ENCODE measurements at places on chromosomes 11 and 22.

GRCh38 chr11:79040348-79040747 lies 400.5 kb downstream of the TENM4 start:
- peak; percentile 37 for DNase-seq

- no peak for DNase-seq
These were observed 220.9 kb downstream of the BRD1 start for GRCh38 chr22:49606562-49607290.

DNA sequence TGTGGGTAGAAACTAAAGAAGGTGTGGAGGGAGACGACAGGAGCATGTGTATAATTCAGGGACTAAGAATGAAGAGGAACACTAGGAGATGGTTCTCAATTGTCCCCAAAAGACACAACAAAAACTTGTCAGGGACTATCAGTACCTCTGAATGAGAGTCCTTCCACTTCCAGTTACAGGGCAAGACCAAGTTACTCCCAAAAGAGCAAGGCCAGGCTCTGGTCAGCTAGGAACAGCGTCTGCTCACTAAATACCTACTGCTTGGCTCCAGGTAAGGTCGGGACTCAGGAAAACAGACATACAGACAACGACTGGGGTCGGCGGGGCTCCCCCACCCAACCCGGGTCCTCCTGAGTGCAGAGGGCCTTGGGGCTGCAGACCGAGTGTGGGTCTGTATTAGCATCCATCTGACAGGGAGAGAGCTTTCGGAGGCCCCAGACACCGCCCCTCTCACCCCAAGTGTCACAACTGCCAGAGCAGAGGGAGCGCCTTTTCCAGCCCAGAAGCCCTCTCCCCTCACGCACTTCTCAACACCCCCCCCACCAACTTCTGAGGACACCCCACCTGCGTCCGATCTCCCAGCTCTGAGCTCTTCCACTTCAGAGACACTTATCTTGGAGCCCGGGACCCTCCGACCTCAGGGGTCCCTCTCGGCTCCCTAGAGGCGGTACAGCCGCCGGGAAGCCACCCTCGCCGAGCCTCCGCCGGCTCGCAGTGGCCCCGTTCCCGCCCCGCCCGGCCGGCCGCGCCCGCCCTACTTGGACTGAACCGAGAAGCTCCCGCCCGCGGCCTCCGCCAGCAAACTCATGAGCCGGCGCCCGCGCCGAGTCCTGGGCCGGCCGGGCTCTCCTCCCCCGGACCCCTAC lies 522 bp downstream of the RHOG start:
- no peak for DNase-seq

DNA sequence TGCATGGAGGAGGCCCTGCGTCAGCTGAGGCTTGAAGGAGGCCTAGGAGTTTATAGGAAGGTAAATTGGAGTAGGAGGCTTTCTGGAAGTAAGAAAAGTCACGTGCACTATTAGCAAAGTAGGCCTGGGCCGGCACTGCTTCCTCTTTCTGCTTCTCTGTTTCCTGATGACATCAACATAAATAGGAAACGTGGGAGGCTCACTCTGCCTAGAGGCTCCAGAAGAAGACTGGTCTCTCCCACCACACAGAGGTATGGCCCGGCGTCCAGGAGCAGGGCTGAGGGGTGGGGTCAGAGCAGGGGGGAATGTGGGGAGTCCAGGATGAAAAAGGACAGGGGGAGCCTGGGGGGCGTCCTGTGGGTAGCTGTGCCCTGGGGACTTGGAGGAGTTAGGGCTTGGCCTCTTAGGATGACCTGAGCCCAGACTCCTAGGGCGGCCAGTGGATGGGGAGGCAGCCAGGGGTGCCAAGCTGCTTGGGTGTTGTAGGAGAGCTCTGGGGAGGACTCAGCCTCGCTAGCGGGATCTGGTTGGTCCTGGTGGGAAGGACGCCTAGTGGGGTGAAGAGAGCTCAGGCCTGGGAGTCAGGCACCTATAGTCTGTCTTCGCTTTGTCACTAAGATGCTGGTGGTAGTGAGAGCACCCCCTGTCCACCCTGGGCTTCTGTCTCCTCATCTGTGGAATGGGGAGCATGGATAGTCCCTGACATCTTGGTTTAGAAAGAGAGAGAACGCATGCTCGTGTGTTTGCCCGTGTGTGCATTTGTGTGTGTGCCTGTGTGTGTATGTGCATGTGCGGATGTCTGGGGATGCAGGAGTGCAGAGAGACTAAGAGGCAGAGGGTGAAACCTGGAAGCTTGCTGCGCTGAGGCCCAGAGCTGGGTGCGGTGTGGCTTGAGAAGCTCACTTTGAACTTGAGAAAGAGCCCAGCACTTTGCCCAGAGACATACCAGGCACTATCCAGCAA lies at the start of gene CSF2RB:
Gene CSF2RB (plus strand): TSS at position 202 of the 963 bp plus-strand sequence. CDS start 8,580 bp downstream, outside the sequence.
- no peak for DNase-seq

GRCh38 chr11:130473056-130473794 lies 24.8 kb downstream of the ADAMTS15 start:
- DNase-seq: no peak

GRCh38 chr11:43567396-43567975 lies 113.1 kb upstream of the HSD17B12 start:
- DNase-seq: peak; percentile 36

DNA sequence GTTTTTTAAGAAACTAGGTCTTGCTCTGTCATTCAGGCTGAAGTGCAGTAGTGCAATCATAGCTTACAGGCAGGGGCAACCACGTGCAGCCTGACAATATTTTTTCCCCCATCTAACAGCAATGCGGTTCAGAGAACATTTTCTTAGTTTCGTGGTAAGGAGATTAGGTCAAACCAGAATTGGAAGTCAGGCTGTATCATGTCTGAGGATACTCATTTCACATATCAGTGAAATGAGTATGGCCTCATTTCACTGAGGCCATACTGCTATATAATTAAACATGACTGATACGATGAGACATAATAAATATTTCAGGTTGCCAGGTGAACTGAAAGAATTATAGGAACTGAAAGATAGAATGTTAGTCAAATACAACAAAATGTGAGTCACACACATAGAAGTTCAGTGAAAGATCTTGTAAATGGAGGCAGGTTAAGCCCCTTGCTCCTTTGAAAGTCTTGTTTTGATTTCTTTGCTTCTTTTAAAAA lies 32.5 kb upstream of the IZUMO1R start:
- DNase-seq: no peak

- DNase-seq: no peak
These were observed 5.2 kb downstream of the SLC25A17 start for GRCh38 chr22:40813912-40814315.

- no peak for DNase-seq
These were observed 9.3 kb downstream of the ARHGEF17 start for GRCh38 chr11:73317373-73317772.

DNA sequence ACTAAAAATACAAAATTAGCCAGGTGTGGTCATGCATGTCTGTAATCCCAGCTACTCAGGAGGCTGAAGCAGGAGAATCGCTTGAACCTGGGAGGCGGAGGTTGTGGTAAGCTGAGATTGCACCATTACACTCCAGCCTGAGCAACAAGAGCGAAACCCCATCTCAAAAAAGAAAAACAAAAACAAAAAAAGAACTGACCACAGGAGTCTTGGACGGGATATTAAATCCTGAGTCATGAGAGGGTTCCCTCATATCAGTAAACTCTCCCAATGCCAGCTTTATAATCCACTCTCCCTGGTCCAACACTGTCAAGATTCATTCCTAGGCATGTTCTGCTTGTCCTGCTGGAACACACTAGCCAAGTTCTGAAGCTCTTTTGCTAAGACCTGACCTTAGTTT lies 61.5 kb upstream of the EP300 start:
- no peak for DNase-seq

DNA sequence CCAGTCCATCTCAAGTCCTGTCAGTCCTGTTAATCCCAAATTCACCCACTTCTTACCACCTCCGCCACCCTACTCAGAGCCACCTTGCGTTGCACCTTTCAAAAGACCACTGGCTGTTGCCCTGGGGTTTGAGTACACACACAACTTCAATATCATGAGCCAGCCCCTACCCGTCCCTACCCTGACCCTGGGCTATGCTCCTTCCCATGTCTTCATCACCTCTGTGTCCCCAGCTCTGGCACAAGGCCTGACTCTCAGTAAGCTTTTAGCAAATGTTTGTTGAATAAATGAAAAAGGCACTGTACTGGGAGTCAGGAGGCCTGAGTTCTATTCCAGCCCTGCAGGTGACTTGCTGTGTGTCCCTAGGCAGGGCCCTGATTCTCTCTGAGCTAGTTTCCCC lies 26.5 kb downstream of the OTOG start:
- no peak for DNase-seq

- DNase-seq: no peak
These were observed 1.5 kb downstream of the DGKZ start for GRCh38 chr11:46348566-46349401.

DNA sequence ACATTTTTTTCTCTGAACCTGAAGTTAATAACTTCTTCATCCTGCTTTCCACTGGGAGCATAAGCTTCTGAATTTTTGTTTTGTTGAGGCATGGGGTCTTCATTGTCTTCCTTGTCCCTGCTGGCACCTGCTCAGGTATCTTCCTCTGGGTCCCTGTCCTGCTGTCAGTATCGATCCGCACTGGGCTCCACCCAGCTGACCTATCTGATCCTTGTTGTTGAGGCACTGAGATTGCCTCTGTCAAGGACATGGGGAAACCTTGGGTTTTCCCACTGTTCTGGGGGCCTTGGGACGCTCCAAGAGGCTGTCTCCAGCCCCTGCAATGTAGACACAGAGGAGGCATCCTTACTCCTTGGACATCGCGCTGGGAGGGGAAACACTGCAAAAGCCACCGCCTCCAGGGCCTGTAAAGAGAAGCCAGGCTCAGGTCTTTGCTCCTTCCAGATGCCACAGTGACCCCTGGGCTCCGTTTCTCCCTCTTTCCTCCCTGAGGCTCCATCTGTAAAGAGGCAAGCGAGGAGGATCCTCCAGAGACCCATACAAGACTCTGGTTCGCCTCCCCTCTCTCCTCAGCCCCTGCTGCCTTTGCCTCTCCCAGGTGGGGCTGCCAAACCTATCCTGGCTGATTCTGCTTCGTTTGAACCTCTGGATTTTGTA lies 8.6 kb upstream of the RBFOX2 start:
- no peak for DNase-seq

DNA sequence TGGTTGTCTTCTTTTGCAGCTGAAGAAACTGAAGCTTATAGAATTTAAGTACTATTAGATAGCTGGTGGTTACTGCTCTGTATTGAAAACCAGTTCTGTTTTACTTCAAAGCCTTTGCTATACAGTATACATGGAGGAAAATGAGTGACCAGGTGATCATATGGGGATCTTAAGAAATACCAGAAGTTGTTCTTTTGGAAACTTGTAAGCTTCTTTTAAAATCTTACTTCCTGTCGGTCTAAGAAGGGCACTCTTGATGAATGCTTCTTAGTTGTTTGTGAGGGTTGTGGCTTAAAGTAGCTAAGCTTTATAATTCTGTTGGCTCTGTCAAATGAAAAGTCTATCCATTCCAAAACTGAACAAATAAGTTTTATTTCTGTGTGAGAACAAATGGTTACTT lies 55.2 kb downstream of the PDE3B start:
- DNase-seq: no peak

GRCh38 chr11:123330948-123331347 lies 99.1 kb upstream of the GRAMD1B start:
- no peak for DNase-seq

DNA sequence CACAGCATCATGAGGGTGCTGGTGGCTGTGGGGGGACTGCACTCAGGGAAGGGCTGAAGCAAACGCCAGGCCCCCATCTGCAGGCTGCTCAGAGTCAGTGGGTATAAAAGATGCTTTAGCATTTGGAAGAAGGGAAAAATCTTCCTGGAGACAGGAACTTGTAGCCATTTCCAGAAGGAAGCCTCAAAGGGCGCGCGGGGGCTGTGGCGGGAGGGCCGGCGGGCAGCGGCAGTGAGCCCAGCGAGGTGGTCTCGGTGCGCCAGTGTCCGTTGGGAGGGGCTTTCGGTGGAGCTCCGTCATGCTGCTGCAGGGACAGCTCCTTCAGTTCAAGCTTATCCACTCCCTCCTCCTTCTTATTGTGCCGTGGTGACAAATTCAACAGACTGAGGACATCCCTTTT lies 63.0 kb upstream of the PITPNB start:
- no peak for DNase-seq

GRCh38 chr22:44927463-44928135 lies 82.2 kb downstream of the PHF21B start:
- DNase-seq: no peak

DNA sequence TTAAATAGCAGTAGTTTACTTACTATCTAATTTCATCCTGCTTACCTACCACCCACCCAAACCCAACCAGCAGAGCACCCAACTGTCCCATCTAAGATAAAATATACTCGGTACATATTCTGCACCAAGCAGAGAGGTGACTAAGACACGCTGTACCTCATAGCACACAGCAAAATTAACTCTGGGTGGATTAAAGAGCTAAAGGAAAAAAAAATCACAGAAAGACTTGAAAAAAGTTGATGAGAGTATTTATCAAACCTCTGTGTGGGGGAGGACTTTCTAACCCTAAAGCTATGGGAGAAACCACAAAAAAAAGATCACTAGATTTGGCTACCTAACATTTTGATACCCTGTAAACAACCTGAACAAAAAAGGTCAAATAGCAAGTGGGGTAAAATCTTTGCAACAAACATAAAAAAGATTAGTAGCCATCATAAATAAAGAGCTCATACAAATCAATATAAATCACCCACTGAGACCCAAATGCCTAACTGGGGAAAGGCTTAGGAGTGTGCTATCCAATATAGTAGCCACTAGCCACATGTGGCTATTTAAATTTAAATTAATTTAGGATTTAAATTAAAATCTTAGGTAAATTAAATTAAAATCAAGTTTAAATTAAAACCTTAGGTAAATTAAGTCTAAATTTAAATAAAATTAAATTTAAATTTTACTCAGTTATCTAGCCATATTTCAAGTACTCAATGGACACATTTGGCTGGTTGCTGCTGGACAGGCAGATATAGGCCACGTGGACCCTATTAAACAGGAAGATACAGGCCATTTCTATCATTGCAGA lies 25.6 kb upstream of the CD5 start:
- no peak for DNase-seq

DNA sequence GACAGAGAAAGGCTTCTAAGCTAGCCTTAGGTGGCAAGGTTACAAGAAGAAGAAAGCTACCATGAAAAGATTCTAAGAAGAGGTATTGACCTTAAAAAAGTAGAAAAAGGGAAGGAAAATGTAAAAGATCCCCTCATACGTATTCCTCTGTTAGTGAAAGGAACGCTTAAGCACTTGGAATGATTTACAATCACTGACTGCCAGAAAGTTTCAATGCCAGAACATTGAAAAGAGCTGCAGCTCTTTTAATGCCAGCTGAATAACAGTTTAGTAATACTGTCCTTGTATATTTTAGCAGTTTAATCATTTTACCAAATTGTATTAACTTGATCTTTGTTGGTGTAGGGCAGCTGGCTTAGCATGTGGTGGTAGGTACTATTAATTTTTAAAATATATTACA lies 650.7 kb downstream of the FAM181B start:
- DNase-seq: peak; percentile 4

- DNase-seq: peak; percentile 76
These were observed 353.9 kb upstream of the DDI1 start for GRCh38 chr11:103682318-103683184.

GRCh38 chr11:78239781-78240180 lies 51.1 kb downstream of the USP35 start:
- DNase-seq: no peak

All from fibroblast of skin of abdomen (primary cell).